ENCODE measurements at places on chromosomes 4 and X.

DNA sequence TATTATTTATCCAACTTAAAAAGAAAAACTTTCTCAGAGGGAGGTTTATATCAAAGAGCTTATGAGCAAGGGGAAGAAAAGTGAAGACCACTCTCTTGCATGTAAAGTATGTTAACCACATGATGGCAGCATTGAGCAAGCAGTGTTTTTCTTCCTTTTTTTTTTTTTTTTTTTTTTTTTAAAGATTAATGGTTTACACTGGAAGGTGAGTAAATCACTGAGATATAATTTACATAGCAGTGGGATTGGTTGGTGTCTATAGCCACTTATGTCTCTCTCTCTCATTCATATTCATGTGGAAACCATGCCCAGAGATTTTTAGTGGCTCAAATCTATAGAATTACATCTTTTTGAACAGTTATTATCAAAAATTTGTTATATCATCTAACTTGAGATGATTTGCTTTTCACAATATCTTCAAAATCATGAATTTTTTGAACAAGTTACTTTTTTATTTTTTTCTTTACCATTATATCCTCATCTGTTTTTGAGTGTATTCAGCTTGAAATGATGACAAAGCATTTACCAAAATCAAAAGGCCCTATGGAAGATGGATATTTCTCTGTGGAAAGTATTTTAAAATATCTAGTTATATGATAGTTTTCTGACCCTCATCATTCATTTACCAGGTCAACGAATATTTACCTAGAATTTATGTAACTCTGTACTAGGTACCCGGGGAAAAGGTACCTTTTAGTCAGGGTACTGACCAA is 31.6 kb downstream of the MTHFD2L start:
- no peak for DNase-seq

- no peak for DNase-seq
Observed at GRCh38 chr4:47838445-47838844, 578 bp upstream of the CORIN start.

GRCh38 chrX:47176101-47176740 is 17.4 kb upstream of the UBA1 start:
- no peak for DNase-seq

- peak; percentile 45 for DNase-seq
Observed at GRCh38 chrX:120732879-120733278, 103.0 kb upstream of the C1GALT1C1 start.

Measured in mucosa of descending colon (tissue), 3 donors.